ENCODE measurements at places on chromosomes 5 and 9. TPM values are rescaled to one million over a fixed set of nuclear protein-coding genes. Genes with fewer than 3 reads are reported as not detected.
A peak's percentile ranks its signal among the peaks of the same experiment; 100 is the strongest.

The C5orf52 gene
- not detected for total RNA-seq

GRCh38 chr5:44862808-44863207, 54.1 kb downstream of the MRPS30 start:
- DNase-seq, result peak; percentile 1

The UBE2B gene
- 21.6 TPM for total RNA-seq

DNA sequence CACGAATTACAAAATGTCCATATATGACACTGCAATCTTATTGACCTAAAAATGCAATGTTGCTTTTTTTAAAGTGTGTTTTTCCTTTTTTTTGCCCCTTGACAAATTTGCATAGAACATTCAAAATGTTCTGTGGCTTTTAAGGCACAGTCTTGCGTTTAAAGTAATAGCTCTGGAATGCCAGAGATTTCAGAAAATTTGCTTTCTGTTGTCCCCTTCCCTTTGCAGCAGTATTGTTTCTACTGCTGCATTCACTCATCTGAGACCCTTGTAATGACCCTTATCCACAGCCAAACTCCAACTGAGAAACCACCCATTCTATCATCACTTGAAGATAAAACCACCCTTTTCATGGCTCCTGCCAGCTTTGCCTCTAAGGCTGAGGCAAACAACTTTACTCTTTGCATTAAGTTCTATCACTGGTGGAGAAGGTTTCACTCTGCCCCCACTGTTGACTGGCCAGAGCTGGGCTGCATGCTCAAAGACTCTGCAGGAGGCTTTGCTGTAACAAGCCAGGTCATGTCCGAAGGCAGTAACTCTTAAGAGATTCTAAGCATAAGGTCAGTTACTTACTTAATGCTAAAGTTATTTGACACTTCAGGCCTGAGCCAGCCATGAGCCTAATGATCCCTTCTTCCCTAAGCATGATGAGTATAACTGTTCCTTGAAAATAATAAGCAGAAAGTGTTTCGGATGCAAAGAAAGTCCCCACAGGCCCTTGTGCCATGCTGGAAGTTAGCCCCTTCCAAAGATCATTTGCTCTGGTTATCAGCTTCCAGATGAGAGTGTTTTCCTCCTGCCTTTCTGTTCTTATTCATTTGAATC, 101.9 kb downstream of the CD180 start:
- no peak for DNase-seq

The ANKRA2 gene
- total RNA-seq, result 13.4 TPM

DNA sequence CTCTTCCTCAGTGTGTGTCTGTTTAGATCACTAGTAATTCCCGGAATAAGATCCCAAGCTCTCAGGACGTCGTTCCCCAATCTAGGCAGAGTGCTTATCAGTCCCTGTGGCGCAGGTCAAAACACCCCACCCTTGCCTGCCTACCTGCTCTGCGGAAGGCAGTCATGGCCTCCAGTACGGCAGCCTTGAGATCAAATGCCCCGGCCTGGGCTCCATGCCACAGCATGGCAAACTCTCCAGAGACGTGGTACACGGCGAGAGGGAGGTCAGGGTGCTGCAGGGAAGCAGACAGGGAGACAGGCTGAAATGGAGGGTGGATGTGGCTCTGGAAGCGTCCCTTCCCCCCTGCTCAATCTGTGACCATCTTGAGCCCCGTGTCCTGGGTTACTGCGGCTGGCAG, 12.0 kb upstream of the HDHD3 start:
- no peak for DNase-seq

GRCh38 chr9:16441791-16442190, 428.7 kb downstream of the BNC2 start:
- no peak for DNase-seq

DNA sequence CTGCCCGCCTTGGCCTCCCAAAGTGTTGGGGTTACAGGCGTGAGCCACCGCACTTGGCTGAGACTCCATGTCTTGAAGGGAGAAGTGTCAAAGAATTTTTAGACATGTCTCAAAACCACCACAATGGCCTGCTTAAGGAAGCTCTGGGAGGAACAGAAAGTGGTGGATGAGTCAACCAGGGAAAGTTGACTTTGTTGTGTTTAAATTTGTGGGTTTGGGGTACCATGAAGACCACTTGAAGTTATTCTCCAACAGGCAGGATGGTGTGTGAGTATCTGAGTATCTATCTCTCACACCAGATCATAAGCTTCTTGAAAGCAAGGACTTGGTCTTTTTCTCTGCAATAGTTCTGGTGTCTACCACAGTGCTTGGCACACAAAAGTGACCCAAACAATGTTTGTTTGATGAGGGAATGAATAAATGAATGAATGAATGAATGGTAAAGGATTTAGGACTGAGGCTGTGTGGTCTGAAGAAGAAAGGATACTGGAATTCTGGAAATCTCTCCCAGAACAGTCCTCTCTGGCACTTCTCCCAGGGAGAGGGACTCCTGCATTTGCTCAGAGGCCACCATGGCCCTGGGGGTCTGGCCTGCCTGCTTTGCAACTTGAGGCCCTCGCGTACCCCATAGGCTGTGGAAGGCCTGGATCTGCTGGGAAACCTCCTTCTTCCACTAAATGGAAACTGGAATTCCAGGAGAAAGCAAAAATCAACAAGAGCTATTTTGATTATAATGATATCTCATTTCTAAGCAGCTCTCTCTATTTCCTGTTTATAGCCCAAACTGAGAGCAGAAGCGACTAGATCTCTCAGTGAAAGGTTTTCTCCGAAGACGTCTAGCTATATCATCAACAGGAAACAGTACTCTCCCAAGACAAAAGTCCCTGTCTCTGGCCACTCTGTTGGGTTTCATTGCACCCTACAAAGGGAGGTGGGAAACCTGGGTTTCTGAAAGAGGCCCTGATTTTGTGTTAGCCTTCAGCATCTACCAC, 187.9 kb downstream of the PALM2AKAP2 start:
- peak; percentile 80 for DNase-seq

DNA sequence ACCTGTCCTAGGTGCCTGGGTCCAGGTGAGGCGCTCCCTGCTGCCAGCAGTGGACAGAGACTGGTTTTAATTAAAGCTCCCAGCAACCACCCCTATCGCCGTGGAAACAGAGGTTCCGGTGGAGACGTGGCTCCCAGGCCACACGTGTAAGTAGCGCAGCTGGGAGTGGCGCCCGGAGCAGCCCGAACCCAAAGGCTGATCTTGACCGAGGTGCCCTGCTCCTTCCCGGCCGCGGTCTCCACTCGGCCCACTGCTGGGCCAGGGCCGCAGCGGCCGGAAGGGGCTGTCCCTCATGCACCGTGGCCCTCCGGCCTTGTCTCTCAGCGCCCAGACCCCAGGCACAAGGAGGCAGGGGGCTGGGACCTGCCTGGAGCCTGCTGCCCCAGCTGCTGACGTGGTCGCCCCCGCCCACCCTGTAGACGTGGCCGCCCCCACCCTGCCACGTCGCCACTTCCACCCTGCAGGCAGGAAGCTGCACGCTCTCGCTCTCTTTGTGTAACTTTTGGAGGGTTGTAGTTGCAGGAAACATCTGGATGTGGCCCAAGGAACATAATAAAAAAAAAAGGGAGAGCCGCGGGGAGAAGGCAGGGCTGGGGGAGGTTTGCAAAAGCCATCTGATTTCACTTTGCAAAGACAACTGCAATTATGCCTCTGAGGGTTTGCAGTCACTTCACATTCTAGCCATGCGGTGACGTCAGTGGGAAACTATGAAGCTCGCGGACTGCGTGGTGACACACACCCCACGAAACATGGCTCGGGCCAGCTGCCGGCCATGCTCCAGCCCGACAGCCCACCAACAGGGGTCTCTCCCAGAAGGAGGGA, 129.9 kb downstream of the RXRA start:
- peak; percentile 93 for DNase-seq

- DNase-seq, result no peak
Observed at GRCh38 chr9:27447031-27447683, 76.9 kb upstream of the IFNK start.

The KCNT1 gene
- total RNA-seq, result not detected

The RORB gene
- total RNA-seq, result not detected

- DNase-seq, result no peak
Observed at GRCh38 chr5:160434022-160434531, 12.4 kb downstream of the PTTG1 start.

The SOHLH1 gene
- total RNA-seq, result not detected

The IL3 gene
- total RNA-seq, result not detected

GRCh38 chr9:10818206-10818605, 205.4 kb upstream of the PTPRD start:
- no peak for DNase-seq

The GCNT4 gene
- total RNA-seq, result 0.13 TPM

The OR1J1 gene
- not detected for total RNA-seq

DNA sequence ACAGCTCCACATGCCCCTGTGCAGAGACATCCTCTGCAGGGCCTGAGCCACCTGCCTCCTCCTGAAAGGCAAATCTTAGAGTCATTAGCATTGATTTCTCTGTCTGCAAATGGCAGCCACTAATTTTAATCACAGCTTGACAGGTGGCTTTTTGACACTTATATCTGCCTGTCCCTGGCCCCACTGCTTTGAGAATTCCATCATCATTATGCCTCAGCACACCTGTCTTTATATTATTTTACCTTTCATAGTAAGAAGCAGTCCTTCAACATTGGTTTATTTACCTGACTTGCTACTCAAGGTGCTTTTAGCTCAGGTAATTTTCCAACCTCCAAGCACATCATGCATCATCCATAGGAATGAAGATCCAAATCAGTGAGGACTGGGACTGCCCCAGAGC, 451.3 kb downstream of the MTRR start:
- no peak for DNase-seq

DNA sequence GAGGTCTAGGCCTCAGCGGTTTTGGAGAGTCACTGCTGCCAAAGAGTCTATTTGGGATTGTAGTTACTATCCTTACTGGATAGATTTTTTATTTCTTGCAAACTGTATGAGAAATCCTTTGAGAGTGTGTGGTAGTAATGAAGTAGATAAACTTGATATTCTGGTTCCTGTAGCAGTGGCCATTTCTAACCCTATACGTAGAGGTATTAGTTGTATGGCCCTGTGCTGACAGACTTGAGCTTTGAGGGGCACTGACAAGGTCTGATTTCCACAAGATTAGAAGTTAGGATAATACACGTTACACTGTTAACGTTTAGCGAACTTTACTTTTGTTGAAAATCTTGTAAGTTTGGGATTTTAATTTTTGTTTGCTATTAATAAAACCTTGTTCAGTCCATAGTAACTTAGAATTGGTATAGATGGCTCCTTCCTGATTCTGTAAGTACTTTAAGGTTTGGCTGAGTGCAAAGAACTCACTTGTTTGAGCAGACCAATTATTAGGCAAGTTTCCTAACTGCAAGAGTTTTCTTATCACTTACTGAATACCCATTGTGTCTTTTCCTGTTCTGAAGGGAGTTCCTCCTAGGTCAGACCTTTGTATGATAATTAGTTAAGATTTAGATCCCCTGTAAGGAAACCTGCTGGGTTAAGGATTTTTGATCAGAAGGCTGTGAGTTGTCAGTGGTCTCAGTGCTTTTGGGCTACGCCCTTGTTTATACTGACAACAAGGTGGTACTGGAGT, 31.4 kb downstream of the GCNT1 start:
- DNase-seq, result no peak

DNA sequence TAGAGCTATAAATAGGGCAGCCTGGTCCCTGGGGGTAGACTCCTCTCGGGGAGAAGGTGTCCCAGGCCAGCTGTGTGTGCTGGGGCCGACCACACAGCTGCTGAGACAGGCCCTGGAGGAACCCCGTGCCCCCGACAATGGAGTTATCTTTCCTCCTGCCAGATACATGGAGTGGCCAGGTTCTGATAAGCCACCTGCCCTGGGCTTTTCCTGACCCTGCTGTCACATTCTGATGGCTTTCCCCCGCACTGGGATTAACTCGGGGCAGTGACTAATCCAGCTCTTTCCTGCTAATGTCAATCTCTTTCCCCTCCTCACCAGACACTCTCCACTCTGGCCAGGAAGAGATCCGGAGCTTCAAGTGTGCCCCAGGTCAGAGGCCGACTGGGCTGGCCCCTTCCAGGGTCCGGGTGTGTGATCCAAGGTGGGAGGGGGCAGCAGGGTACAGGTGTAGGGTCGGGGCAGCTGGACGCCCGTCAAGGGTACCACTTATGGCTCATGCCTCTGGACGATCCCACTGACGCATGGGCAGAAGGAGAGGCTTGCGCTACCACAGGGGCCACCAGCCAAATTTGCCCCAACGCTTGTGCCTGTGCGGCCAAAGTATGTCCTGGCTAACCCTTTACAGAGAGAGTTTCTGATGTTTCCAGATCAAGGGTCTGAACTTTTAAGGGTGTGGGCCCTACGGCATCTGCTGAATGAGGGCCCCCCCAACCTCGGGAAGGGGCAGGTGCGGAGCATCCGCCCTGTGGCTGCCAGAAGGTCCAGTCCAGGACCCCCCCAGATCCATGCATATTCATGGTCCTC, 20.6 kb upstream of the COL5A1 start:
- peak; percentile 27 for DNase-seq

- no peak for DNase-seq
Observed at GRCh38 chr9:130191749-130192120, 19.5 kb downstream of the NCS1 start.

- DNase-seq, result no peak
Observed at GRCh38 chr5:114332925-114333324, 28.9 kb upstream of the KCNN2 start.

DNA sequence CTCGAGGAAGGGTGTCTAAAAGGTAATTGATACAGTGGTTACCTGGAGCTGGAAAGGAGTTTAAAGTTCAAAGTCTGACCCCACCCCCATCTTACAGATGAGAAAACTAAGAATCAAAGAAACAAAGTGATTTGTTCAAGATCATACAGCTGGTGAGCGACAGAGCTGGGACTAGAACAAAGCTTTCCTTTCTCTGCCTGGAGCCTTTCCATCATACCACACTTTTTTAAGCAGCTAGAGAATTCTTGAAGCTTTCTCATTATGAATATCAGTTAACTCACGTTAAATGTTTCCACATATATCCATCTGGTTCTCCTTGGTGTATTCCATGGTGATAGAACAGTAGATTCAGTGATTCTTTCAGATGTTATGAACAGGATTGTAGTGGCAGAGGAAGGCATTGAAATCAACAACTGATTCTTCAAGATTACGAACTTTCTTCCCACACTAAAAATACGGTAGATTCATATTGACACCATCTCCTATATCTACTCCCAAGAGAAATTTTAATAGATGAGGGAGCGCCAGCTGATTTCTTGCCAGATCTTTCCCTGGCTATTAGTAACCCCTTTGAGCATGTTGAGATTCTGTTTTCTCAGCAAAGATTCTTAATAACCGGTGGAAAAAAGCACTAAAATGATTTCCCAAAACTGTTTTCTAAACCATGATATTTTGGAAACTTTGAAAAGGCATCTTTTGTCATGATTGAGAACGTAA, 233.7 kb downstream of the ADAMTSL1 start:
- no peak for DNase-seq

The CDKN2B gene
- 9.9 TPM for total RNA-seq

The PRSS3 gene
- 12.8 TPM for total RNA-seq

DNA sequence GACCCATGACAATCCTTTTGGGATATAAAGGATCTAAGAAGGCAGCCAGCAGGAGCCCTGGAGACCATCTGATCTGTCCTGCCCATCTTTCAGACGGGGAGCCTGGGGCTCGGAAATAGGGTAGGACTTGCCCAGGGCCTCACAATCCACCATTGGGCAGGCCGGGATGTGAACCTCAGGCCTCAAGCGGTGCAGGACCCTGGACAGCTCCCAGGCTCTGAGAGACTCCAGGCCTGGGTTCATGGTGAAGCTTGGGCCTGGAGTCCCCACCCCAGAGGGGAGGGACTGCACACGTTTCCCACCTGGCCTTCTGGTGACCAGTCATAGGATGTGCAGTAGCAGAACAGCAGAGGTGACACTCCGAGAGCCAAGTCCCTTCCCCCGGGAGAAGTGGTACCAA, 36.6 kb upstream of the RAPGEF1 start:
- peak; percentile 57 for DNase-seq

The CACNA1B gene
- total RNA-seq, result under 0.01 TPM

The SLCO6A1 gene
- total RNA-seq, result not detected

GRCh38 chr9:91896513-91897121, 53.4 kb downstream of the ROR2 start:
- no peak for DNase-seq
